ENCODE measurements at places on chromosomes 11 and 22.

- DNase-seq, result no peak
These were observed 100.9 kb downstream of the FAM76B start for GRCh38 chr11:95688501-95689222.

GRCh38 chr22:22936915-22937656 lies 49.5 kb downstream of the IGLL5 start:
- DNase-seq, result no peak

GRCh38 chr11:65558002-65558929 lies at the start of gene LTBP3:
Gene LTBP3, minus strand, starts transcription at chr11:65558359. Its CDS starts 400 bp downstream, at chr11:65557959.
- DNase-seq, result no peak

DNA sequence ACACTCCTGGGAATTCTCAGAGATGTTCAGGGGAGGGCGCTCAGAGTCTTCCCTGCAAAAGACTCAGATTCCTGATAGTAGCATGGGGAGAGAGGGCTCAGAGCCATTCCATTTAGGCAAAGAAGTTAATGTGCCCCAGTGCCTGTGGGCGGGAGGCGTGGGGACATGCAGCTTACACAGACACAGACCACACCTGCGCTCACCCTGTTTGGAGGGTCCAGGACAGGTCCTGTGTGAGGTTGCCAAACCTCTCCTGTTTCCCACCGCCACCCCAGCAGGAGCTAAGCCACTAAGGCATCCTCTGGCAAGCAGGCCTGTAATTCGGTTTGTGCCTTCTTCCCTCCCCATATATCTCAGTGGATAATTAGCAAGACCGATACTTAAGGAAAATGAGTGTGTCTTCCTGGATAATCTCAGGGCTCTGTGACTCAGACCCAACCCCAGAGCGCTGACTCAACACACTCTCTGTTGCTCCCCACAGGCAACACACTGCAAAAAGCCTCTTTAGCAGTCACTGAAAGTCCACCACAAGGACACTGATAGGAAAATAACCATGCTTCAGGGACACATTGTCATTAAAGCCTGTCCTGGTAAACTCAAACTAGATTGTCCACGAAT lies 118.9 kb upstream of the LMO1 start:
- DNase-seq, result no peak

- DNase-seq, result no peak
These were observed 71.9 kb downstream of the ARHGAP8 start for GRCh38 chr22:44824271-44824670.

GRCh38 chr22:24002851-24003250 lies 2.4 kb downstream of the GSTT4 start:
- DNase-seq, result no peak

- DNase-seq, result no peak
These were observed 24.0 kb downstream of the GLYAT start for GRCh38 chr11:58707767-58708166.

DNA sequence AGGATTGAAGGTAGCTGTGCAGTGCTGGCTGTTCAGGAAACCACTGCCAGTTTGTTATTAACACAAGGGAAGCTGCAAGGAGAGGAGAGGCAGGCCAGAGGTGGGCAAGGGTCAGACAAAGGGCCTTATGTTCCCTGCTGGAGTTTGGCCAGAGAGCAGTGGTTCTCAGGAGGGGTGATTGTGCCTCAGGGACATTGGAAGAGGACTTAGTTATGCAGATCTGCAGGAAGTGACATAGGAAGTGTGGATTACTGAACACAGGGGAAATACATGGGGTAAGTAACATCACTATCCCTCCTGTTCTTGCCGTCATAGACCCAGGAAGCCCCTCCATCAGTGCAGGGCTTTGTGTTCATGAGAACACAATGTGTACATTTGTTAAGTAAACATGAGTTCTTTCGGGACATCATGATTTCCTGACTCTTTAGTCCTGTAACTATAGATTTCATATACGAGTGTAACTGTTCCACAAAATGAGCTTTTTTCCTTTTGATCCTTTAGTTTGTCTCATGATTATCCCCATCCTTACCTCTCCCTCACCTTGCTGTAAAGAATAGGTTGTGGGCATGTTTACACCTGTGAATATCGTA lies 5.9 kb downstream of the SRRD start:
- DNase-seq, result no peak

DNA sequence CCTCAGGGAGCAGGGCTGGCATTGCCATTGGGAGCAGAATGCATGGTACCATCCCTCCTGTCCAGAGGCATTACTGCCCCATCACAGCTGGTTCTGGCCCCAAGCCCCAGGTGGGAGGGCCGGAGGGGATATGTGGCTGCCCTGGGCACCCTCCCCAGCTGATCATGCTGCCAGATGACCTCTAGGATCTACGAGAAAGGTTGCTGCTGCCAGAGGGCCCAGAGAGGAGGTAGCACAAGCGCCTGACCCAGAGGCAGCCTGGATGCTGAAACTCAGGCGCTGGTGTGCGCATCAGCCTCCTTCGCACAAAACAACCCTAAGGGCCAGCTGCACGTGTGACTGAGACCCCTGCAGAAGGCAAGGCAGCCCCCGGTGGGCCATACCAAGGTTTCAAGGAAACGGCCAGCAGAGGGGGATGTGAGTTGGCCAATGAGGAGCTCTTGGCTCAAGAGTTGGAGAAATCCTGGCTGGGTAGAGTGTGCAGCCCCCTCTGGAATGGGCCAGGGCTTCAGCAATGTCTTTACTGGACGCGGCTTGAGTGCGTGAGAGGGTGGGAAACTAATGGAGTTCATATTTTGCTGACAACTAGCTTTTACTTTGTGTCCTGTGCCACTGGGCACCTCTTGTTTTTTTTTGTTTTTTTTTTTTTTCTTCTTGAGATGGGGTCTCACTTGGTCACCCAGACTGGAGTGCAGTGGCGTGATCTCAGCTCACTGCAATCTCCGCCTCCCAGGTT lies 88.3 kb upstream of the PARVA start:
- no peak for DNase-seq

GRCh38 chr22:41799486-41800347 lies 762 bp upstream of the CCDC134 start:
- no peak for DNase-seq

Measured in stimulated activated CD4-positive, alpha-beta T cell treated with anti-CD3 and anti-CD28 coated beads, Interleukin-15, amount 100 ng/mL, for 1 hour (primary cell).